ENCODE measurements at places on chromosomes 3 and 15.

DNA sequence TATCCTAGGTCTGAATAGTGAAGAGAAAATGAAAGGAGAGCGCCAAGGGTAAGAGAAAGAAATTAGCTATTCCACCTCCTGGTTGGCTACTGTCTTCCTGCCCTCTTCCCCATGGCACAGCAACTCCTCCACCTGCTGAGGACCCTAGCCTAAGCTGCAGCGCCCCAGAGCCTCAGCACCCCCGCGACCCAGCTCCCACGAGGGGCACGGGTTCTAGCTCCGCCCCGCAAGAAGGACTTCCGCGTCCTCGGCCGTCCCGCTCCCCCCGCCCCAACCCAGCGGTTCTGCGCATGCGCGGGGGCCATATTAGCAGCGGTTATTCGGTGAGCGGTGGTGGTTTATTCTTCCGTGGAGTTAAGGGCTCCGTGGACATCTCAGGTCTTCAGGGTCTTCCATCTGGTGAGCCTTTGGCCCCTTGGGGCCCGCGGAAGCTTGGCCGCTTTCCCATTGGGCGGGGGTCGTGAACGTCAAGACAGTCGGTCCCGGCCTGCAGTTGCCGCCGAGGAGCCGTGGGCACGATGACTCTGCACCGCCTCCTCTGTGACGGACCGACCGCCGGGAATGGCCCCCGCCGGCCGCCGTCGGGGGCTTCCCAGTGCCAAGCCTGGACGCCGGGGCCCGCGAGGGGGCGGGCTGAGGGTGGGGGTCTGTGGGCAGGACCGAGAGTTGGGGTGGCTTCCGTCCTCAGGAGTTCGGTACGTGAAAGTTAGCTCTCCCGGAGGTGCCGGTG lies at the start of gene PSMA4:
Gene PSMA4, plus strand, starts transcription at position 304 of the 730 bp plus-strand sequence. CDS start 1,484 bp downstream, outside the sequence.
- DNase-seq = peak; percentile 87

GRCh38 chr3:5195605-5196004 lies 8.1 kb downstream of the EDEM1 start:
- no peak for DNase-seq

DNA sequence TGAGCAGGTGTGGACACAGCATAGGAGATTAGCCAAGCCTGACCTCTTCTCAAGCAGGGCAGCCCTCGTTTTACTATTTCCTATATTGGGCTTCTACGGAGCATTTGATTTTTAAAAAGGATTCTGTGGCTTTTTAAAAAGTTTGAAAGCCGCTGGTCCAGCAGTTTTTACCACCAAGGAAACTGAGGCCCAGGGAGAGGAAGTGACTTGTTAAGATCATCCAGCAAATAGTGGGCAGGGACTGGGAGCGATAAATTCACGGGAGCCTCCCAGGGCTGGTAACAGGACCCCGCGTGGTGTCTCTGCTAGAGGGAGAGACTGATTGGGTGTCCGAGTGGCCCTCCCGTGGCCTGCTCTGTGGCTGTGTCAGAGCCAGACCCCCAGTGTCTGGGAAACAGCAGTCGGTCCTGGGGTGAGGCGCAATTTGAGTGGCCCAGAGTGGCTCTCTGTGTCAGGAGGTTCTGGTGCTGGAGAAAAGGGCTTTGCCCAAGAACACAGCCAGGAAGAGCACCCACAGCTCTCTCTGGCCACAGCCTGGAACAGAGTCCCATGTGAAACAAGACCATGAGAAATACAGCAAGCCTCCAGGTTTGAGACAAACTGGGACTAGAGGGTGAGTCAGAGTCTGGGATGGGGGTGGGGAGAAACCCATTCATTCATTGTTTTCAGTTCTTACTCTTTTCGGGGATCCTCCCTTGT lies 4.2 kb downstream of the FURIN start:
- DNase-seq = no peak

- DNase-seq = peak; percentile 70
These were observed 35.8 kb downstream of the MGLL start for GRCh38 chr3:127786353-127787070.

- DNase-seq = no peak
These were observed 205.3 kb downstream of the NFKBIZ start for GRCh38 chr3:102054543-102055080.

DNA sequence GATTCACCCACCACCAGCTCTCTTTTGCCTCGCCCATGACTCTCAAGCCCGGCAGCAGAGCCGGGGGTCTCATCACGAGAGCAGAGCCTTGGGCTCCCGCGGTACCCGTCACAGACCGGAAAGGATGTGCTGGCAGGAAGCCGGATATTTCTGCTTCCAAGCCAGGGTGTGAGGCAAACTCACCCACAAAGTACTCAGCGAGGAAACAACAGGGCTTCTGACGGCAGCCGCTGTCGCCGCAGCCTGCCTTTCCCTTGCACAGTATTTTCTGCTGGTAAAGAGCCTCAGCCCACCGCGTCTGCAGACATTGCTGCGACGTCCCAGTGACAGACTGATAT lies 119.9 kb downstream of the NSMCE3 start:
- DNase-seq = no peak

DNA sequence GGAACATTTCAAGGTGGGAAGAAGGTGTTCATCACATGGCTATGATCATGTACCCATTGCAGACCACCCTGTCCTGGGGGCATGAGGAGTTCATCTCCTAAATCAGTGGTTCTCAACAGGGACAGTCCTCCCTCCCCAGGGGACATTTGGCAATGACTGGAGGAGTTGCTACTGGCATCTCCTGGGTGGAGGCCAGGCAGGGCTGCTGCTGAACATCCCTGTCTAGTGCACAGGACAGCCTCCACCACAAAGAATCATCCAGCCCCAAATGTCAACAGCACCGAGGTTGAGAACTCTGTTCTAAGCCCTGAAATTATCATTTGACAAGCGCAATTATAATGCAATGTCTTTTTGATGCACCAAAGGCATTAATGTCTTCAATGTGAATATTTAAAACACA lies 4.4 kb upstream of the DNAJB8 start:
- no peak for DNase-seq

- DNase-seq = no peak
These were observed 53.1 kb downstream of the TGFBR2 start for GRCh38 chr3:30659270-30660130.

DNA sequence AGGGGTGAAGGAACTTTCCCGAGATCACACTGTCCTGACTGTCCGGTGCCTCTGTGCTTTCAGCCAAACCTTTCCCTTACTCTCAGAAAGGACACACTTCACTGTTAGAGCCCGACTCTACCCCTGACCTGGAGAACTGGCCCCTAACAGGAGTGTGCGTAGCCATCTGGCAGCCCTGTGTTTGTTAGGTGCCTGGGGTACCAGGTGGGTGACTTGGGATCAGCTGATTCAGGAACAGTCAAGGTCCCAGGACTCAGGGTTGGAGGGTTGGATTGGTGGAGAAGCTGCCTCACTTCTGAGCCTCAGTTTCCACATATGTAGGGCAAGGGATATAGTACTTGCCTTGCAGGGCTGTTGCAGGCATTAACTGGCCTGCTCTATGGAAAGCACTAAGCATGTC lies 98.3 kb upstream of the SLC6A11 start:
- DNase-seq = no peak

GRCh38 chr15:64249883-64250575 lies 87.2 kb upstream of the PPIB start:
- no peak for DNase-seq

- no peak for DNase-seq
These were observed 182.4 kb downstream of the PTPRG start for GRCh38 chr3:61743686-61744242.

DNA sequence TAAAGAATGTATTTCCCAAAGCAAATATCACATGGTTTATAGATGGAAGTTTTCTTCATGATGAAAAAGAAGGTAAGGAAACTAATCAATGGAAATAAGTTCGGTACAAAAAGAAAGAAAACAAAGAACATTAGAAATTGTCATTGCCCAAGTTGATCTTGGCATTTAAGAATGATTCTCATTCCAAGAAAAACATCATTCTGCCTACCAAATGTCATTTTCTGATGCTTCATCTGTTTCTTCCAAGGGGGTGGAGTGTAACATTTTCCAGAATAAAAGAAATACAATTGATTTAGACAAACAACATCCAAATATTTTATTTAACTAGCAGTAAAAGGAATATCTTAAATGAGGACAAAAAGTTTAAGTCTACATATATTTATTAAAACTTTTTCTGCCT lies 3.0 kb upstream of the ZBED2 start:
- DNase-seq = no peak

GRCh38 chr3:197237897-197238296 lies 60.5 kb downstream of the DLG1 start:
- no peak for DNase-seq

GRCh38 chr15:38997841-38998240 lies 433.2 kb upstream of the RASGRP1 start:
- DNase-seq = no peak

GRCh38 chr3:156649681-156650080 lies 24.7 kb upstream of the TIPARP start:
- DNase-seq = no peak

GRCh38 chr3:128804811-128805155 lies 74.6 kb upstream of the ACAD9 start:
- DNase-seq = no peak

DNA sequence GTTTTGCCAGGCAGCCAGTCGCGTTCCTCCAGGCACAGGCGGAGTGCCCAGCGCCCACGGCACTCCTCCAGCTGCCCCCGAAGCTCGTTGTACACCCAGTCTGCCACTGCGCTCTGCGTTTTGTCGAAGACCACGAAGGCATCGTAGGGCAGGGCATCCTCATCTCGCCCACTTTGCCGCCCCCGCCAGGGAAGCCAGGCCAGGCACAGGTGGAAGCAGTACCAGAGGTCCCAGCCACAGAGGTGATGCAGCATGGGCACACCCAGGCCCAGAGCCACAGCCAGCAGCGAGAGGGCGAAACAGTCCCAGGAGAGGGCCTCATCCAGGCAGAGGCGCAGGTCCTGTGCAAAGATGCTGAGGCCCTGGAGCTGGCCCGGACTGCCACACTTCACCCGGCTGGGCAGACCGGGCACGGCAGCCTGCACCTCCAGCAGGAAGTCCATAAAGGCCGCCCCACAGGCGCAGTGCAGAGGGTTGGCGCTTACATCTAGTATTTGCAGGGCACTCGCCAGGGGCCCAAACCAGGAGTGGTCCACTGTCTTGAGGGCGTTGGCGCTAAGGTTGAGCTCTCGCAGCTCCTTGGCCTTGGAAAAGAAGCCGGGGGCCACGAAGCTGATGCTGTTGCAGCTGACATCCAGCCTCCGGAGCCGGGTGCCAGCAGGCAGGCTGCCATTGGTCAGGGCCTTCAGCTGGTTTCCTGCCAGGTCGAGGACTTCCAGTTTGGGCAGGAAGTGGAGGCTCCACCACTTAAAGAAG lies 3.7 kb downstream of the TLR9 start:
- no peak for DNase-seq

- DNase-seq = no peak
These were observed 123.3 kb downstream of the ALCAM start for GRCh38 chr3:105490045-105490444.

DNA sequence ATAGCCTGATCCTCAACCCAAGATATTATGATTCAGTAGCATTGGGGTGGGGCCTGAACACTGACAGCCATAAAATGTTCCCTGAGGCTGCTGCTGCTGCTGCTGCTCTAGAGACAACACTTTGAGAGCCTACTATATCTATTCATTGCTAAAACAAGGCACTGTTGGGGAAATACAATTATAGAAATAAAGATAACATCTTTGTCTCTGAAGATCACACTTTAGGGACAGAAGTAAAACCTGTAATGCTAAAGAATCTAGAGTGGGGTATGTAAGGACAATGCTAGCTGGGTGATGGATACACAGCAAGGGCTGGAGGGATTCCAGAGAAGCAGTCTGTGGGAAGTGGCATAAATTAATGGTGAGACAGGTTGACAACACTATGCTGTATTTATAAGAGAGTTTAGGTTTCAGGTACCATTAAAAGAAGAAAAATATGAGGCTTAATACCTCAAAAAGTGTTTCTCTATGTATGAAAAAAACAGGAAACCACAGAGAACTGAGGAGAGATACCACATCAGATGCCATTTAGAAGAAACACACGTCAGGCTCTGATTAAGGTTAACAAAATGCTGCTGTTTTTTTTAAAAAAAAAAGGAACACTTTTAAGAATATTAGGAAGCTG lies 115.9 kb downstream of the CBLB start:
- DNase-seq = no peak

DNA sequence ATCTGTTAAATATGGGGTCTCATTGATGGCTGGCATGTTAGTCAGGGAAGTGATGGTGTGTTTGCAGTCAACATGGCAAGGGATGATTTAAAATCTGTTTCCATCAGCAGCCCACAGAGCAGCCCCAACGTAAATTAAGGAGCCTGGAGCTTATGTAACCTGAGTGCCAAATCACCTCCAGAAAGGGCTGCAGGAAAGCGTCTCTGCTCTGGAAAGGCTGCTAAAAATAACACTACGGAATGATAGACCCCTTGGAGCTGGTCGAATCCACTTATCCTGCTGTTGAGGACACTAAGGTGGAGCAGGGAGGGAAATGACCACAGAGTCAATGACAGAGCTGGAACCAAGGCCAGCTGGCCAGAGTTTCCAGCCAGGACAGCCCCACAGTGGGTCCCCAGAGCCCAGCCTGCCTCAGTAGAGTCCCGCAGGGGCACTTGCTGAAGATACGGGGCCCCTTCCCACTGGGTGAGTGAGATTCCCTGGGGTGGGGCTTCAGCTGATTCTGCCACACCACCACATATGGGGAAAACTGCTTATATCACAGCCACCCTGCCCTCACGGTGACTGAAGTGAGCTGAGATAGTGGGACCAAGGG lies 63.5 kb downstream of the EPHB1 start:
- DNase-seq = no peak

GRCh38 chr3:16085410-16085809 lies 89.1 kb upstream of the GALNT15 start:
- DNase-seq = no peak

- DNase-seq = no peak
These were observed 140.3 kb downstream of the ADAMTSL3 start for GRCh38 chr15:83794209-83794608.

- no peak for DNase-seq
These were observed 67.6 kb downstream of the EFCAB12 start for GRCh38 chr3:129360705-129361460.

GRCh38 chr3:53089511-53089910 lies 40.7 kb downstream of the RFT1 start:
- DNase-seq = no peak

DNA sequence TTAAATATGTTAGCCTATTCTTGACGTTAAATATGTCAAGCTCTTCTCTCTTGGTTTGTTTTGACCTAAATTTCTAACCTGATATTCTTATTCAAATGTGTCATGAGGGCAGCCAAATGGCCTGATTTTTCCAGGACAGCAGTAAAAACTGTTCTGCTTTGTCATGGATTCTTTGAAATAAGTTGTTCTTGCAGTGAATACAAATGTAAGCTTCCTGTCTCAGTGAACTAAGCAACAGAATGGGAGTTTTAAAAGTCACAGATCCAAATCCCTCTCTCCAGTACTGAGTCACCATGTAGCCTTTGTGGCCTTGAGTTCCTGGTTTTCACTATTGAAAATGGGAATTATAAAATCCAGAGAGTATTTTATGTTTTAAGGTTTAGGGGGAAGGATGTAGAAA lies 301.8 kb downstream of the NLGN1 start:
- DNase-seq = no peak

DNA sequence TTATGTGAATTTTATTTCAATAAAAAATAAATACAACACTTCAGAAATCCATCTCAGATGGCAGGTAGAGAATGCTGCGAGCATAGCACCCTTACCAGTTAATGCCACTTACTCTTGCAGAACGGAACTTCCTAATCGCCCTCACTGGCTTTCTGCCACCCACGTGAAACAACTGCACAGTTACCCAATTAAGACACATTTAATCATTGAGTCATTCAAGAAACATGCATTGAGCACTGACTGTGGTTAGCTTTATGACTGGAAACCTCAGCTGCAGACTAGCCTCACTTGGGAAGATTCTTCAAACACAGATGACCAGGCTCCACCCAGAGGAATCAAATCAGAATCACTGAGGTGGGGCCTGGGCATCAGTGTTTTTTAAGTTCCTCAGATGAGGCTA lies 5.6 kb upstream of the MFGE8 start:
- no peak for DNase-seq

GRCh38 chr3:184636741-184637316 lies 75.0 kb downstream of the MAGEF1 start:
- no peak for DNase-seq
